ENCODE measurements at places on chromosomes 7 and 10. TPM values are rescaled to one million over a fixed set of nuclear protein-coding genes. Genes with fewer than 3 reads are reported as not detected.

The LIPM gene
- not detected for total RNA-seq

The TRPV5 gene
- total RNA-seq: not detected

The BAIAP2L1 gene
- total RNA-seq: 20.4 TPM

The GTF2IRD2 gene
- 5.3 TPM for total RNA-seq

The HOXA5 gene
- not detected for total RNA-seq

The ANKRD61 gene
- total RNA-seq: 0.18 TPM

The LMBR1 gene
- 49.2 TPM for total RNA-seq

The UCN3 gene
- not detected for total RNA-seq

The GPR26 gene
- 0.09 TPM for total RNA-seq

The ABCF2 gene
- 53.2 TPM for total RNA-seq

The UMAD1 gene
- 9.3 TPM for total RNA-seq

The FAM241B gene
- 4.4 TPM for total RNA-seq

GRCh38 chr7:126535176-126535575, 717.6 kb downstream of the GRM8 start:
- no peak overlapping the region for H3K27ac ChIP-seq
- H3K4me1 ChIP-seq: peaks cover 3% of the 10 kb centered on the region
- no peak for DNase-seq
- H3K27me3 ChIP-seq: no peaks in the 10 kb centered on the region

GRCh38 chr7:44891372-44891771, 6.0 kb upstream of the PURB start:
- no peak for DNase-seq
- no peaks in the 10 kb centered on the region for H3K27me3 ChIP-seq
- no peaks in the 10 kb centered on the region for H3K4me1 ChIP-seq
- no peak overlapping the region for H3K27ac ChIP-seq
- no peaks in the 10 kb centered on the region for H3K36me3 ChIP-seq
- H3K4me3 ChIP-seq: no peak overlapping the region

- H3K36me3 ChIP-seq: no peaks in the 10 kb centered on the region
- H3K27ac ChIP-seq: no peak overlapping the region
- H3K4me1 ChIP-seq: peaks cover 12% of the 10 kb centered on the region
- no peak for DNase-seq
- H3K27me3 ChIP-seq: no peaks in the 10 kb centered on the region
Observed at GRCh38 chr7:100598425-100598824, 3.7 kb upstream of the PCOLCE start.

DNA sequence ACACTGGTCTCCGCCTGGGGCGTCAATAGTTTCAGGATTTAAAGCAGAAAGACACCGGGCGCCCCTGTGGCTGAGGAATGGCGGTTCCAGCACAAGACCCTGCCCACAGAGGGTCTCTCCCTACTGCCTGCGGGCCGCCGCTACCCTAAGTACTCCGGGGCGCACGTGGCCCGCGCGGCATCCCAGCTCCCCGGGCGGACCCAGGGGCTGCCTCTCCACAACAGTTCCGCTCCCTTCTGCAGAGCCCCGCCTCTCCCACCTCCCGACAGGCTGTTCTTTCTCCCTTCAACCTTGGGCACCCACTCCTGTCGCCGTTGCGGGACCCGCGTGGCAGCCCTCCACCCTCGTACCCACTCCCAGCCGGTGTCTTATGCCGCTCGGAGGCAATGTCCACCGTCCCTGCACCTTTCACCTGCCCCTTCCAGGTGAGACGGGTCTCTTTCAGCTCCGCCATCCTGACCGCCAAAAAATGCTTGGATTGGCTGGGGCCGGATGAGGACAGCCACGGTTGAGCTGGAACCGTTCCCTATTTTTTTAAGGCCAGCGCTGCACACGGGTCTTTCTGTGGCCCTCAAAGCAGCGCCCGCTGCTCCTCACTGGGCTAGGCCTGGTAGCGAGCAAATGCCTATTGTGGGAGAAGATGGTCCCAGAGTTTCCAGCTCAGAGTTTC, 1.6 kb upstream of the NKX2-3 start:
- no peak overlapping the region for H3K27ac ChIP-seq
- no peak overlapping the region for H3K4me3 ChIP-seq
- no peak for DNase-seq
- no peaks in the 10 kb centered on the region for H3K4me1 ChIP-seq

DNA sequence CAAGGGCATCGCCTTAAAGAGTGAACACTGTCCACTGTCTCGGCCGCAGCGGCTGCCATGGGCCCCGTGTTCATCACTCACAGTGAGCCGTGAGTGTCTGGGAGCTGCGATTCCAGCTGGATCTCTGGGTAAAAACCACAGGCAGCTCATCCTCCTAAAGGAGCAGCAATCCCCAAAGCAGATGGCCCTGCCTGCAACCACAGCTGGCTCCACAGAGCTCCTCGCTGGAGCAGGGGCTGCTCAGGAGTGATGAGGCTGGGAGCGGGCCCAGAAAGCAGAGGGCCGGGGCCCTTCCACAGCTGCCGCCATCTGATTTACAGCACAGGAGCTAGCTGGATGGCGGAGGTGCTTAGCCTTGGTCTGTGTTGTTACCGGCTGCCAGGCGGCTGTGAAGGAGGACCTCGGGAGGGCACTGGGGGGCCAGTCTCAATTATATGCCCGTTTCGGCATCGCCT, 6.6 kb upstream of the TMEM184A start:
- no peaks in the 10 kb centered on the region for H3K27me3 ChIP-seq
- H3K36me3 ChIP-seq: no peaks in the 10 kb centered on the region
- H3K4me1 ChIP-seq: peaks cover 10% of the 10 kb centered on the region
- no peak for DNase-seq
- no peak overlapping the region for H3K27ac ChIP-seq
- H3K4me3 ChIP-seq: no peak overlapping the region

DNA sequence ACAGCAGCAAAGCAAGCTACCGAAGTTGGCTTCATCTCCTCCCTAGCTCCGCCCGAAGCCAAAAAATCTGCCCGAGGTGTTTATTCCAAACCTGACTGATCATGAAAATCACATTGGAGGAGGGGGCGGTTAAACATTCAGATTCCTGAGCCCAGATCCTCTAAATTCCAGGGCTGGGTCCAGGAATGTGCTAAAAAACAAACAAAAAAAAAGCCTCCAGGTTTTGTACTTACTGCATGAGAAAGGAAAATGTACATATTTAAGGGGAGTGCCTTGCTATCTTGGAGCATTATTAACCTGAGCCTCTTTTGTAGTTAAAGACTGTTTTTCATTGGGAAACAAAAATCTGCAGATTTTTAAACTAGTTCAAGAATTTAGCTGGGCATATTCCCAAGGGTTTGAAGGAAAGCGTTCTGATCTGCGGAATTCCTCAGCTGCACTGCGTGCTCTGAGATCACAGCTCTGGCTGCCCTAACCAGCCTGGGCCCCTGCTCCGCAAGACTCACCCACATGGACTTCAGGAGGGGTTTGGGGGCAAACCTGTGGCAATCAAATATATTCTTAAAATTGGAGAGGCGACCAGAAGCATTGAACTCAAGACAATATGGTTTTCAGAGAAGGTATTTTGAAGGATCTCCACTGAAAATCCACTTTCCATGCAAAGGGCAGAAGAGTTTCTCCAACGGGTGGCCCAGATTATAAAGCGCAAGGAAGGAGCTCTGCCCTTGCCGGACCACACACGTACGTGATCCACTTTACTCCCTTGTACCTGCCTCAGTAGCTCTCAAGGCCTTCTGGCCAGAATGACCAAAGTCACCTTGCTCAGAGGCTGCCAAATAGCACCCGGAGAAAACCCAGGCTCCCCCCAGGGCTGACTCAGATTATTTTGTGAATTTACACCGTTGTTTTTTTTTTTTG, 10.0 kb upstream of the TNS3 start:
- no peaks in the 10 kb centered on the region for H3K27me3 ChIP-seq
- H3K27ac ChIP-seq: peak overlapping the region; percentile 39
- peak; percentile 87 for DNase-seq
- no peaks in the 10 kb centered on the region for H3K36me3 ChIP-seq

DNA sequence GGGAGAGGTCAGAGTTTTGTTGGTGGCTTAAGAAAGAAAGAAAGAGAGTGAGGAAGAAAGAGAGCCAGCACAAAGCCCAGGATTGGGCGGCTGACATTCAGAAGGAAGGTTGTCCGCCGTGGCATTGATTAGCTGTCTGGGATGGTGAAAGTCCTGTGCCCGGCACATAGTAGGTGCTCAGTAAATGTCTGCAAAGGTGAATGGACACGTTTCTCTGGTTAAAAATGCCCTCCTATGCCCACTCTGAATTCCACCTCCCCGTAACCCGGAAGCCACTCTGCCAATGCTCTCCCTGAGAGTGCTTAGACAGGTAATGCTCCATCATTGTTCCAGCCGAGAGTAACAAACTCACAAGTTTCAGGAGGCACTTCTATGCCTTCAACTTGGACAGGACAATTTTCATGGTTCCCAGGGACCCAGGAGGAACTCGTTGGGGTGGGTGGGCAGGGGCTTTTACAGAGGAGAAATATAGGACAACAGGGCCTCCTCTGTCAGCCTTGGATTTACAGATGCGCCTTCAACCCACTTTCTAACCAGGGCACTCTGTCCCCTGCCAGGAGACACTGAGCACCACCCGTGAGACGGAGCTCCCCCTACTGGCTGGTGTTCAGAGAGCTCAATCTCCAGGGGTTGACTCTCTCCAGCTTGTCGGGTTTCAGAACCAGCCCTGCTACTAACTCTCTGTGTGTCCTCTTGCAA, 411.5 kb upstream of the ZMIZ1 start:
- no peaks in the 10 kb centered on the region for H3K36me3 ChIP-seq
- H3K4me1 ChIP-seq: peaks cover 17% of the 10 kb centered on the region
- H3K4me3 ChIP-seq: no peak overlapping the region
- peaks cover 2% of the 10 kb centered on the region for H3K27me3 ChIP-seq

- H3K27me3 ChIP-seq: no peaks in the 10 kb centered on the region
- peaks cover 14% of the 10 kb centered on the region for H3K36me3 ChIP-seq
- no peak overlapping the region for H3K27ac ChIP-seq
- H3K4me3 ChIP-seq: no peak overlapping the region
- H3K4me1 ChIP-seq: no peaks in the 10 kb centered on the region
- DNase-seq: no peak
Observed at GRCh38 chr7:27795977-27796376, 56.0 kb downstream of the TAX1BP1 start.

- H3K27me3 ChIP-seq: no peaks in the 10 kb centered on the region
- no peaks in the 10 kb centered on the region for H3K36me3 ChIP-seq
- H3K4me3 ChIP-seq: no peak overlapping the region
- no peaks in the 10 kb centered on the region for H3K4me1 ChIP-seq
- DNase-seq: no peak
- H3K27ac ChIP-seq: no peak overlapping the region
Observed at GRCh38 chr10:126301701-126302475, 86.4 kb downstream of the ADAM12 start.

GRCh38 chr7:41696323-41696916, 6.5 kb downstream of the INHBA start:
- peak overlapping the region; percentile 91 for H3K4me3 ChIP-seq
- peaks cover 56% of the 10 kb centered on the region for H3K36me3 ChIP-seq
- peaks cover 35% of the 10 kb centered on the region for H3K4me1 ChIP-seq
- H3K27ac ChIP-seq: peak overlapping the region; percentile 91

GRCh38 chr10:6240254-6240653, 37.5 kb downstream of the PFKFB3 start:
- H3K4me1 ChIP-seq: peaks cover 22% of the 10 kb centered on the region
- H3K27me3 ChIP-seq: no peaks in the 10 kb centered on the region
- H3K36me3 ChIP-seq: no peaks in the 10 kb centered on the region
- H3K4me3 ChIP-seq: no peak overlapping the region
- no peak for DNase-seq
- no peak overlapping the region for H3K27ac ChIP-seq

- DNase-seq: peak; percentile 3
- no peaks in the 10 kb centered on the region for H3K27me3 ChIP-seq
- no peaks in the 10 kb centered on the region for H3K4me1 ChIP-seq
- H3K4me3 ChIP-seq: no peak overlapping the region
Observed at GRCh38 chr10:125343118-125343925, 183.0 kb upstream of the CTBP2 start.

GRCh38 chr7:86929293-86930109, 130.0 kb downstream of the ELAPOR2 start:
- H3K4me3 ChIP-seq: no peak overlapping the region
- DNase-seq: no peak
- H3K36me3 ChIP-seq: no peaks in the 10 kb centered on the region
- H3K27me3 ChIP-seq: no peaks in the 10 kb centered on the region
- H3K27ac ChIP-seq: no peak overlapping the region
- peaks cover 5% of the 10 kb centered on the region for H3K4me1 ChIP-seq

DNA sequence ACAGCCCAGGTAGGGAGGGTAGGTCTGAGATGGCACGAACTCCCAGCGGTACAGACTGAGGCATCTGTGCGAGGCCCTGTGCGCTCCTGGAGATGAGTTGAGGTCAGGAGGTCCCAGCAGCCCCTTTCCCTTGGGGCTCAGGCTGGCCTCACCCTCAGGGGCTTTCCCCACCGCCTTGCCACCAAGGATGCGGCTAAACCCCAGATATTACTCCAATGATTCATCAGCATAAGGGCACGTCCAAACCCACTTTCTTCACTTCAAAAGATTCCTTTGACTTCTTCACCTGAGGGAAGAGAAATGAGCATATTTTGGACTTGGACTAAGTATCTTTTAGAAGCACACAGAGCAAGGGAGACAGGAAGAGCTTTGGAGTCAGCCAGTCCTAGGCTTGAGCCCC, 20.3 kb downstream of the UROS start:
- no peak overlapping the region for H3K27ac ChIP-seq
- peaks cover 7% of the 10 kb centered on the region for H3K36me3 ChIP-seq
- DNase-seq: no peak
- H3K4me3 ChIP-seq: no peak overlapping the region
- H3K27me3 ChIP-seq: no peaks in the 10 kb centered on the region

GRCh38 chr7:133081119-133081598, 731 bp downstream of the CHCHD3 start:
- DNase-seq: no peak
- no peaks in the 10 kb centered on the region for H3K36me3 ChIP-seq
- H3K27ac ChIP-seq: peak overlapping the region; percentile 85
- peak overlapping the region; percentile 91 for H3K4me3 ChIP-seq
- H3K27me3 ChIP-seq: no peaks in the 10 kb centered on the region

DNA sequence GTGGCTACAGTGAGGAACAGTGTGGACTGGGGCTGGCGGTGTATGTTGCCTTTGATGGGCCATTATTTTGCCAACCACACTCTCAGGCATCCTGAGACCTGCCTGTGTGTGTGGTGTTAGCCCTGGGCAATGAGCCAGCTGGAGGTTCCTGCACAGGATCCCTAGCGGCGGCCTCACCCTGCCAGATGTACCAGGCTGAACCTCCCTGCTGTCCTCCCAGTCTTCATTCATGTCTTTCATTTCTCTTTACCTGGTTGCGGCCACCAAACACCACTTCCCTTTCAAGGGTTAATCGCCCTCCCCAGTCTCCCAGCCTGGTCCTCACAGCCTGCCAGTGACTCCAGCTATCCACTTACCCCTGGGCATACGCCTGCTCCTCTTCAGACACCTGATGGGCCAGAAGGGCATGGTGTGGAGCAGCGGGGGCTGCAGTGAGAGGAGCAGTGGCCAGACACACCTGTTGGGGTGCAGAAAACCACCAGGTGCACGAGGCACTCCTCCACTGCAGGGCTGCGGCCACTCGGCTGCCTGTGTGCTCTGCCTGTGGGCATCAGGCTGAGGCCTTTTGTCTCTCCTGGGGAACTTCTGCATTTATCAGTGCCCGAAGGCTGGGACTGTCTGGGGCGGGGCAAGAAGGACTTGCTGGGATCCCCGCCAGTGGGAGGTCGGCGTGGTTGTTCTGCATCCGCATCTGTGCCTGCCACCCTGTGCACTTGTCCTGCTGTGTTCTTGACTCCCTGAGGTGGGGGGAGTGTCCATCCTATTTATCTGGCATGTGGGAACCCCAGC, 111.6 kb downstream of the ARHGAP22 start:
- peaks cover 17% of the 10 kb centered on the region for H3K4me1 ChIP-seq
- no peaks in the 10 kb centered on the region for H3K36me3 ChIP-seq
- no peak for DNase-seq
- no peak overlapping the region for H3K4me3 ChIP-seq

- no peak overlapping the region for H3K27ac ChIP-seq
- H3K27me3 ChIP-seq: no peaks in the 10 kb centered on the region
- no peak overlapping the region for H3K4me3 ChIP-seq
- H3K4me1 ChIP-seq: no peaks in the 10 kb centered on the region
- no peaks in the 10 kb centered on the region for H3K36me3 ChIP-seq
Observed at GRCh38 chr7:86963599-86964230, 95.7 kb downstream of the ELAPOR2 start.
